ENCODE measurements at places on chromosomes 2 and 18.

GRCh38 chr18:261398-262073 lies 6.3 kb downstream of the THOC1 start:
- no peak for DNase-seq

GRCh38 chr2:233928594-233929351 lies 11.6 kb downstream of the TRPM8 start:
- DNase-seq = peak; percentile 57

DNA sequence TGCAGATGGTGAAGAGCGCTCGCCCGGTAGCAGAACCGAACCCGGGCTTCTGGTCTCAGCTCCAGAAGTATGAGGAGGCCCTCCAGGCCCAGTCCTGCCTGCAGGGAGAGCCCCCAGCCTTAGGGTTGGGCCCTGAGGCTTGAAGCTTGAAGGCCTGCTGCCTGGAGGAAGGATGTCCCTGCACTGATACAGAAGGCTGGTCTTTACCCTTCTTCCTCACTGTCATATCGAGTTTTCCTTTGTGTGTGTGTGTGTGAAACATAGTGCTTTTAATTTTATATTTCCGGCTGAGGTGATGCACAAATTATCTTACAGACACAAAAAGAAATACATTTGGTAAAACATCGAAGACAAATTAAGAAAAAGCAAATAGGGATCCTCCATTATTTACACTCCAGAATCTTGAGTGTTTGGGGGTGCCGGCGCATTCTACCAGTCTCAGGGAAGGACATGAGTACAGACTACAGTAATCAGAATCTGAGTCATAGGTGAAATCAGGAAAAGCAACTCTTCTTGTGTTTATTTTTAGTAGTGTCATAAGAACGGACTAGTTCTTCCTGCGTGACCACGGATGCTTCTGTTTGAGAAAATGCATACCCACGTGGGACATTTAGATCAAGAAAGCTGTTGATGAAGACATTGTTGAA lies 1.3 kb downstream of the DUSP28 start:
- DNase-seq = no peak

- DNase-seq = no peak
Measured at GRCh38 chr2:17877811-17878280, 621 bp upstream of the KCNS3 start.

- DNase-seq = no peak
Measured at GRCh38 chr2:231057590-231057989, 923 bp downstream of the PSMD1 start.

DNA sequence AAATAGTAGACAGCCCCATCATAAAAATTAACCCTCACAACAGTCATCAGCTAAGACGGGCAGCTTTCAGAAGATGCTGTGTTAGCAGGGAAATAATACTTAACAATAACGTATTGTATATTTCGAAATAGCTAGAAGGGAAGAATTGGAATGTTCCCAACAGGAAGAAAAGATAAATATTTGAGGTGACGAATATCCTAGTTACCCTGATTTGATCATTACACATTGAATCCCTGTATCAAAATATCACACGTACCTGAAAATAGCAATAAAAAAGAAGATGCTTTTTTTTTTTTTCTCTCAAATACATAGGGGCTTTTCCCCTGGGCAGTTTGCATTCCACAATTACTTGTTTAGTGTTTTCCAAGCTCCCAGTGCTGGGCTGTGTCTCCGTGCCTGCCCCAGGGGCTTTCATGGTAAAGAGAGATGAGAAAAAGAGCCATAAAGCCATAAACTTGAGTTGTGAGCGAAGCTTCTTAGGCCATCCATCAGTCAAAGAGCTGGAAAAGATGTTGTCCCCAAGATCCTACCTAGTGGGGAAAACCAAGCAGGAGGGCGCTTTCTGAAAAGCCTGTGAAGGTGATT lies 183.0 kb upstream of the REV1 start:
- no peak for DNase-seq

DNA sequence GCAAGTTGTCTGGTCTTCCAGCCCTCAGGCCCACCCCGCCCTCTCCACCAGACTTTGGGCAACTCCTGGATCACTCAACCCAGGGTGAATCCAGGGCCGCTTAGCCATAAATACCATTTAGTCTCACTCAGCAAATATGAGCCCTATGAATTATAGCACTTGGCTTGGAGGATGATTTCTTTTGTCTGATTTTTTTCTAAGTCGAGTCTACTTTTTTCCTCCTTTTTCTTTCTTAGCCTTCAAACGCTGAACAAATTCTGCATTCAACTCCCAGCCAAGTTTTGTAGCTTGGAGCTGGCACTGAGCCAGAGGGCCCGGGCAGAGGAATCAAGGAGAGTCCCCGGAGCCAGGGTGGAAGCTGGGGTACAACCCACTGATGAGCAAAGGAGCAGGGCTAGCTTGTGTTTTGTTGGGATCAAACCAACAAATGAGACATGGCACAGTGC lies 48.7 kb downstream of the SERTAD2 start:
- no peak for DNase-seq

- no peak for DNase-seq
Measured at GRCh38 chr2:129717560-129718130, 261.8 kb upstream of the RAB6C start.

DNA sequence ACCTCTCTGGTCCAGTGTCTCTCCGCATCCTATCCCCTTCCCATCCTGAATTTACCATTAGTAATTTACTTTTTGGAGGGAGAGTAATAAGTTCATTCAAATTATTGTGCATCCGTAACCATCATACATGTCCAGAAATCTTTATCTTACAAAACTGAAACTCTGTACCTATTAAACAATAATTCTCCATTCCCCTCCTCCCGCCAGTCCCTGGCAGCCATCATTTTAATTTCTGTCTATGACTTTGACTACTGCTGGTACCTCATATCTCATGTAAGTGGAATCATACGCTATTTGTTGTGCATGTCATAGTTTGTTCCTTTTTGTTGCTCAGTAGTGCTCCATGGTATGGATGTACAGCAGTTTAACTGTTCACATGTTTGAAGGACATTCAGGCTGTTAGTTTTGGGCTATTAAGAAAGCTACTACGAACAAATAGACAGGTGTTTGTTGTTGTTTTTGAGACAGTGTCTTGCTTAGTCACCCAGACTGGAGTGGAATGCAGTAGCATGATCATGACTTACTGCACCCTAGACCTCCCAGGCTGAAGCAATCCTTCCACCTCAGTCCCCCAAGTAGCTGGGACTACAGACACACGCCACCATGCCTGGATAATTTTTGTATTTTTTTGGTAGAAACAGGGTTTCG lies 2.0 kb downstream of the LIMS1 start:
- DNase-seq = no peak

DNA sequence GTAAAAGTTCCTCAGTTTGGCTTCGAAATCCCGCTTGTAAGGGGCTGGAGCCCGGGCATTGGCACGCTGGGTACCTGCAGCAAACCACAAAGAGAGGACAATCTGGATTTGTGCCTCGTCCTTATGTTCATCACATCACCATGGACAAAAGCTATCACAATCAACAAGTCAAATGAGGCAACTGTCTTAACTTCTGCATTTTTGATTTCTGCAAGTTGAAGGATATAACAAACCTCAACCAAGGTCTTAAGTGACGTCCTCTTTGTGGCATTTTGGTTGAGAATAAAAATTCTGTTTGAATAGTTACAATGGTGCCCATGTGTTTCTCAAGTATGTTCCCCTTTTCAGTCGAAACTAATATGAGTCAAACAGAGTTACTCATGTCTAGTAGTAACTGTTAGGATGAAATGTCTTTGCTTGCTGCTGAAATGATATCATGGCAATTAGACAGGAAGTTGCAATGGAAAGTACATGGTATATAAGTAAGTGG lies 70.8 kb upstream of the STK17B start:
- DNase-seq = no peak

DNA sequence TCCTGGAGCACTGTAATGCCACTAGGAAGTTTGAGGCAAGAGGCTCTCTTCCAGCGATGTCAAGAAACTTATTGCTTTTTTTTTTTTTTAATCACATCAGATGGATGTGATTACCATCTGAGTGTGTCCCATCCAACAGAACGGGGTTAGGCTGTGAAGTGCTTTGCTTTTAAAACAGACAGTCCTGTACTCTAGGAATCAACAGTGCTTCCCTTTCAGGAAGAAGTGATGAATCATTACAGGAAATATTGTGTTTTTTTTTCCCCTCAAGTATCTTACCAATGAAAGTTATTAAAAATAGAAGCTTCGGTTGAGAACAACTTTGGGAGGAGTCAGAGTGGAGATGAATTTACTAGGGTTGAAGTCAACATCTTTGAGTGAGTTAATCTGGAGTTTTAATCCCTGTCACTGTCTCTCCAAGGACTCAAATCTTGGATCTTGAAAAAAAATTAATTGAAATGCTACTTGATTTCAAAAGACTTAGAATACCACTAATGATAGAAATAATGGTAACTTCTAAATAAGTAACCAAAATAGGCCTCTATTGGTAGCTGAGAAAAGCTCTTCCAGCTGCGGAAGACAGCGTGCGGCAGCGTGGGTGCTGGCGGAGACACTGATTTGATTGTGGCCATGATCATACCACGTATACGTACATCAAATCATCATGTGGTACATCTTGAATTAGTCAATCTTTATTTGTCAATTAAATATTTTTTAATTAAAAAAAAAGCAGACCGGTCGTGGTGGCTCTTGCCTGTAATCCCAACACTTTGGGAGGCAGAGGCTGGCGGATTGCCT lies 45.5 kb downstream of the GATA6 start:
- no peak for DNase-seq

All from DND-41 (cell line).